Gastroesophageal sphincter (tissue), 4 donors: ENCODE measurements at places on chromosomes 6 and 20. TPM values are rescaled to one million over a fixed set of nuclear protein-coding genes. Genes with fewer than 3 reads are reported as not detected.

Gene FAM83D
- 159 TPM for total RNA-seq

Gene KIF6
- 0.77 TPM for total RNA-seq

Gene ULBP2
- not detected for total RNA-seq

Gene HLA-DQB1
- 1.8 TPM for total RNA-seq

Gene ZNF334
- total RNA-seq: 0.66 TPM

Gene HLA-DMB
- total RNA-seq: 14.9 TPM

Gene ADAM33
- 105 TPM for total RNA-seq

Gene FAM110A
- total RNA-seq: 1.4 TPM

Gene OXT
- not detected for total RNA-seq

Gene VSX1
- total RNA-seq: not detected

Gene TRAPPC3L
- total RNA-seq: not detected

Gene ZBP1
- total RNA-seq: not detected

Gene ABHD12
- total RNA-seq: 37.8 TPM

Gene OR2B3
- total RNA-seq: not detected

Gene PAK5
- 0.54 TPM for total RNA-seq

Gene FUT9
- total RNA-seq: under 0.01 TPM

Gene MLIP
- total RNA-seq: not detected

Gene TTPAL
- 15.9 TPM for total RNA-seq

Gene FAXC
- total RNA-seq: 23.2 TPM

Gene RIPOR3
- 24.1 TPM for total RNA-seq

Gene SPTLC3
- 2.0 TPM for total RNA-seq

Gene TMEM74B
- not detected for total RNA-seq
